Eye (tissue), 1 donor: ENCODE measurements at places on chromosomes 5 and 9.

DNA sequence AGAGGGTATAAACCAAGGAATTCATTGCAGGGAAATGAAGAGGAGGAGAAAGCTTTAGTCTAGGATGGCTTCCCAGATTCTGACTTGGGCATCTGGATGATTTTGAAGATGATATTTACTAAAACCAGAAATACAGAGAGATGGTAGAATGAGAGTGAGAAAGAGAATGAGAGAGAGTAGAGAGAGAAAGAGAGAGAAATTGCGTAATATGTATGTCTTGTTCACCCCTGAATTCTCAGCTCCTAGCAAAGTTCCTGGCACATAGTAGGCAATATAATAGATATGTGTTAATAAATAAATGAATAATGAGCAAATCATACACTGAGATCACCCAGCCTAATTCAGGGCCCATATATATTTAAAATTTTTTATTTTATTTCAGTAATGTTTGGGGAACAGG, 1089.5 kb upstream of the DMAC1 start:
- DNase-seq: no peak

DNA sequence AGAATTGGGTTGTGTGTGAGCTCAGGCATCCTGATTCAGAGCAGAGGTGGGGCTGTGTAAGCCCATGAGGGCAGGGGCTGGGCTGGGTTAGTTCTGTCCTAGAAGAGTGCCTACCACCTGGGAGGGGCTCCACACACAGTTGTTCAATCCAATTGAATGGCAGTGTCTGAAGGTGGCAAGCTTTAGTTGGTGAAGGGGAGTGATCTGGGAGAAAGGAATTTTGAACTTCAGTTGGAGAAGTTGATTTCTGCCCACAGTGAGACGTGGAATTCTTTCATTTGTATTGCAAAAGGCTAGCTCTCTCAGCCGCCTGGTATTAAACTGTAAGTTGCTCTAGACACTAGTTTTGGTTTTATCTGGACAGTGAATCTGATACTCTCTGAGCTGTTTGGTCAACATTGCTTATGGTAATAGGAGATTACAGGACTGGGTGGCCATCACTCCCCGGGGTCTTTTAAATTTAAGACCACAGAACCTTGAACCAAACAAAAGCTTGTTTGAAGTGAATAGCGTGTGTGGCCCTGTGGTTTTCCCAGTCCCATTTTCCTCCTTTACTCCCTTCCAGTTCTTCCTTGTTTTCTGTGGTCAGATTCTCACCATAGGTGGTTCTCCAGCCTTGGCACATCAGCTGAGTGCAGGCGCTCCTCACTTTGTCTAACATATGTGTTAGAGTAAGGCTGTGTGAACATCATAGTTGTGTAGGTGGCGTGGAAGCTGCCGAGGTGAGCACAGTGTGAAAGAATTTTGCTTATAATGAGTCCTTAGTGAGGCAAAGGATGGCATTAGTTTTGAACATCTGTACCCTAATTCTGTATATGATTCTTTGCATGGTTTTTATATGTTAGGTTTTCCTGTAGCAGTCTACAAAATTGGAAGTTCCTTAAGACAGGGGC, 78.0 kb downstream of the ARHGAP26 start:
- DNase-seq: no peak

- DNase-seq: no peak
Measured at GRCh38 chr5:55681301-55681700, 30.8 kb downstream of the SLC38A9 start.

DNA sequence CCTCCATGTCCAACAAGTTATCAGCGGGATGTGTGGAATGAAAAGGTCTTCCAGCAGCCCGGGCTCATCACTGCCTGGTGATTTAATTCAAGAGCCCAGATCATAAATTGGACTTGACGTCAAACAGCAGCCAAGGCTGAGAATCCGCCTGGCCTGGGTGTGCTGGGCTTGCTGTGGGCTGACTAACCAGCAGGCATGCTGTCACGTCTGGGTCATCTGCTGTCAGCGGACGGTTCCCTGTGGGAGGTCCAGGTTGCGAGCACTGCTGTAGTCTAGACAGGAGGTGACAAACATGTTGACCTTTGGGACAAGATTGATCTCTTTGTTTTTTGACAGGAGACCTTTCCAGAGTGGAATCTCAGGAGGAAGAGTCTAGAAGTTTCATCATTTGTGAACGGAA, 289.7 kb downstream of the OSTF1 start:
- DNase-seq: peak; percentile 83

- DNase-seq: no peak
Measured at GRCh38 chr5:139966856-139967255, 76.2 kb downstream of the NRG2 start.

GRCh38 chr9:110748251-110748893, 79.8 kb downstream of the MUSK start:
- DNase-seq: no peak

GRCh38 chr9:115690786-115691496, 462.6 kb upstream of the PAPPA start:
- DNase-seq: peak; percentile 8
